ENCODE measurements at places on chromosomes 4 and X. TPM values are rescaled to one million over a fixed set of nuclear protein-coding genes. Genes with fewer than 3 reads are reported as not detected.

DNA sequence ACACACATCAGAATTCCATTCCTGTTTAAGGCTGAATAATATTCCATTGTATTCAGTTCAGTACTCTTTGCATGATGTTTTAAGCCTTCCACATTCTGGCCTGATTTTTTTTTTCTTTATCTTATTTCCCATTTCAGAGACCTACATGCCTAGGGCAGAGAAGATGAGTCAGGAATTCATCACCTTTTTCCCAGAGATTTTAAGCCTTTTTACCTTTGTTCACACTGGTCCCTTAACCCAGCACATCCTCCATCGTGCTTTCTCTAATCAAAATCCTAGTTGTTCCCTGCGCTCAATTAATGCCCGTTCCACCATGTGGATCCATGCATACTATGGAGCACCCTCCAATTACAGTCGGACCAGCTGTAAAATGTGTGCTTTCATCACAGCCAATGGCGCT, 245.1 kb downstream of the DHX15 start:
- DNase-seq, result no peak

KLB gene
- 23.2 TPM for total RNA-seq

GRCh38 chrX:22135994-22136684, 104.0 kb downstream of the PHEX start:
- peak; percentile 38 for DNase-seq

GRCh38 chrX:118698516-118699170, 28.8 kb upstream of the IL13RA1 start:
- DNase-seq, result no peak

GRCh38 chrX:73963682-73964081, 340.3 kb upstream of the ZCCHC13 start:
- no peak for DNase-seq

Measured in breast epithelium (tissue), 4 donors.